ENCODE measurements at places on chromosomes 3 and 15. TPM values are rescaled to one million over a fixed set of nuclear protein-coding genes. Genes with fewer than 3 reads are reported as not detected.
A peak's percentile ranks its signal among the peaks of the same experiment; 100 is the strongest.

- DNase-seq, result no peak
Observed at GRCh38 chr3:21331857-21332256, 419.2 kb downstream of the ZNF385D start.

DNA sequence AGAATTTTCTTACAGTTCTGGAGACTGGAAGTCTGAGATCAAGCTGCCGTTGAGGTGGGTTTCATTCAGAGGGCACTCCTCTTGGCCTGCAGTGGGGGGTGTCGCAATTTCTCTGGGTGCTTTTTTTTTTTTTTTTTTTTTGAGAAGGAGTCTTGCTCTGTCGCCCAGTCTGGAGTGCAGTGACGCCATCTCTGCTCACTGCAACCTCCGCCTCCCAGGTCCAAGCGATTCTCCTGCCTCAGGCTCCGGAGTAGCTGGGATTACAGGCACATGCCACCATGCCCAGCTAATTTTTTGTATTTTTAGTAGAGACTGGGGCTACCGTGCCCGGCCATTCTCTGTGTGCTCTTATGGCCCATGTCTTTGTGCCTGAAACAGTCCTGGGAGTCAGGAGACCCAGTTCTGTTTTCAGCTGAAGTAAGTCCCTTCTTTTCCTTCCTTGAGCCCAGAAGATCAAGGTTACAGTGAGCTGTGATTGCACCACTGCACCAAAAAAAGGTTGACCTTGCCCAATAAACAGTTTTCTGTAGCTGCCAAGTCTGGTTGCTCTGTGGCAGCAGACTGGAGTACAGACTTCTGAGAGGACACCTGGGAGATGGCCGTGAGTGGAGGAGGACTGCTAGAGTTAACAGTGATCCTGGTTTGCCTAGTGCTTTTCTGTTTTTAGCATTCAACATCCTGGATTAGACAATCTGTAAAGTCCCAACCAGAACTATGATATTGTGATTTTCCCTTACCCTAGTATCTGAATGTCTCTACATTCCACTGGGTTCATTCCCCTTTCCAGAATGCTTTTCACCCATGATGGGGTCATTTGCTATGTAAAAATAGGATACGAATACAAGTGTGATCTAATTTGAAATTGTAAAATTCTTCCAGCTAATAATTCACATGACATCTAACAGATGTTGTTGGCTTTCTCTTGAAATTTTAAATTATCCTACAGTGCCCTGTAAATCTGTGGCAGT lies 76.6 kb upstream of the RNF7 start:
- no peak for DNase-seq

DNA sequence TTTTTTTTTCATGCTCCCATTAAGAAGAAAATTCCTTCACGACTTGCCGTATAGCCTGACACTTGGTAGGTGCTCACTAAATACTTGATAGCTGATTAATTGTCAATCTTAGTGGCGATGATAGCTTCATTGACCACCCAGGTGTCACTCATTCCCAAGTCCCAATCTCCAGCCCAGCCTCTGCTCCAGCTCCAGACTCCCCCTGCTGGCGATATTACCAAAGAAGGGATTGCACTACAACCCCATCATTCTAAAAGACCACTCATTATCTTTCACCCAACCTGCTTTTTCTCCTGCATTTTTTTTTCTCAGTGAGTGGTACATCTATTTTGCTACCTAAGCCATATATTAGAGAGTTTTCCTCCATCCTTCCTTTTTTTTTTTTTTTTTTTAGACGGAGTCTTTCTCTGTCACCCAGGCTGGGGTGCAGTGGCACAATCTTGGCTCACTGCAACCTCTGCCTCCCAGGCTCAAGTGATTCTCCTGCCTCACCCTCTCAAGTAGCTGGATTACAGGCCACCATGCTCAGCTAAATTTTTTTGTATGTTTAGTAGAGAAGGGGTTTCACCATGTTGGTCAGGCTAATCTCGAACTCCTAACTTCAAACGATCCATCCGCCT lies 19.5 kb upstream of the COMMD2 start:
- DNase-seq, result no peak

GRCh38 chr15:66422347-66422746 lies 35.6 kb downstream of the MAP2K1 start:
- no peak for DNase-seq

DNA sequence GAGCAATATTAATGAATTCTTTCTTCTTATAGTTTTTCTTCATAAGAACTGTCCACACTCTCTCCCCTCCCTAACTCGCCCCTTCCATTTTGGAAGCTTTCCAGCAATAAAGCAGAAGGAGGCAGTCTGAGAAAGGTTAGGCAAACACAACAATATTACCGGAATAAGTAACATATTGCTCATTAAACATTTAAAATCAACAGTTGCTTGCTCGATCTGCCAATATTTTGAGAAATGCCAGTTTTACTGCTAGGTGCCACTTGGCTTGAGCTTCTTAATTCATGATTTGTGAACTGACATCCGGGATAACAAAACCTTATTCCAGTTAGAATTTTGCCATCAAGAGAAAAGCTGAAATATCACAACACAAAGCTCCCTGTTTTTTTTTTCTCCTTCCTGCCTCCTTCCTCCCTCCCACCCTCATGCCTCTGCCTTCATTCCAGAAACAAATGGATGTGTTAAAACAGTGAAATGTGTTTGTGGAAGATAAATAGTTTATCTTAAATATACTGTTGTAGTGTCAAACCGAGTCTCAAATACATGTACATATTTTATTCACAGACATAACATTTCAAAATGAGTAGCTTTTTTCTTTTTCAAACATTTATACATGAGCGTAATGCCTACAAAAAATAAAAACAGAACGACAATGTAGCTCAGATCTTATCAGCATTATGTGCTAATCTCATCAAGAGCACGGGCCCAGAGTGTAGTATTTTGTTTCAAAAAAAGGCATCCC lies 253.7 kb downstream of the GAP43 start:
- peak; percentile 5 for DNase-seq

DNA sequence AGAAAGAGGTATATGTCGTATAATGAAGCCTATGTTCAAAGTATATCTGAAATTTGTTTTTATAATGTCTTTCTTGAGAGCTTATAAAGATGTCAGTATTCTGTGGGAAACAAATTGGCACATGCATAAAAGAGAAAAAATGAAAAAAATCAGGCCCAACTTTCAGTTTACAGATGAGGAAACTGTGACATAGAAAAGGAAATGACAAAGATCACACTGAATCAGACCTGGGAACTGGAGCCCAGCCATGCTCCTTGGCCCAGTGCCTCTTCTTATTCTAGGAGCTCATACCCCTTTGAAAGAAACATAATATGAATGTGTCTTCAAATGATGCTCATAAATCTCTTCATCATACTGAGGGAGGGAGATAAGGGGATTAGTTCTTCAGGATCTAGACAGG lies 48.4 kb downstream of the TMEM44 start:
- DNase-seq, result no peak

GRCh38 chr15:57382215-57382614 lies 5.9 kb downstream of the CGNL1 start:
- DNase-seq, result no peak

DNA sequence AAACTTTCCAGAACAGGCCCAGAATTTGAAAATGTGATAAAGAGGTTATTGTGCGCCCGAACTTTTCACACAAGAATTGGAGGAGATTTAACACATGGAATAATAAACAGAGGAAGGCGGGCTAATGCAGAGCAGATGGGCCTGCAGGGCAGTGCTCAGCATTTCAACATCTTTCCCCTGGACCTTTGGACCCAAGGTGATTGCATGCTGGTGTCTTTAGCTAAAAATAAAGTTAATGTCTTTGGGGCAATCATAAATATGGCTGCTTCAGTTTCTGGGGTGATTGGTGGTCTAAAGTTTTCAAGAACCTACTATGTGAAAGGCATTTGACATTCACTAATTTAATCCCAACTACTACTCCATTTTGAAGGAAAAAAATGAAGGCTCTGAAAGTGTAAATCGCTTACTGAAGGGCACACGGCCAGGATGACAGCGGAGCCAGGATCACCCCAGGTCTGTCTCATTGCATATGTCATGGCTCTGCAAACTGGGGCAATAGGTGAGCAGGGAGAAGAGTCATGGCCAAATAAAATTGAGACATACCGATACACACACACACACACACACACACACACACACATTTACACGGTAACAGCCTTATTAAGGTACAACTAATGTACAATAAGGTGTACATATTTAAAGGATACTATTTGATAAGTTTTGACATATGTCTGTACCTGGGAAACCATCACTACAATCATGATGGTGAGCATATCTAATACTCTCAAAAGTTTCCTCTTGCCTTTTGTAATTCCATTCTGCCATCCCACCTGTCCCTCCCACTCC lies 243.1 kb upstream of the LRRFIP2 start:
- DNase-seq, result no peak

- no peak for DNase-seq
Observed at GRCh38 chr3:154614601-154615000, 184.6 kb upstream of the GPR149 start.

GRCh38 chr3:14508966-14509795 lies 31.0 kb downstream of the GRIP2 start:
- DNase-seq, result no peak

DNA sequence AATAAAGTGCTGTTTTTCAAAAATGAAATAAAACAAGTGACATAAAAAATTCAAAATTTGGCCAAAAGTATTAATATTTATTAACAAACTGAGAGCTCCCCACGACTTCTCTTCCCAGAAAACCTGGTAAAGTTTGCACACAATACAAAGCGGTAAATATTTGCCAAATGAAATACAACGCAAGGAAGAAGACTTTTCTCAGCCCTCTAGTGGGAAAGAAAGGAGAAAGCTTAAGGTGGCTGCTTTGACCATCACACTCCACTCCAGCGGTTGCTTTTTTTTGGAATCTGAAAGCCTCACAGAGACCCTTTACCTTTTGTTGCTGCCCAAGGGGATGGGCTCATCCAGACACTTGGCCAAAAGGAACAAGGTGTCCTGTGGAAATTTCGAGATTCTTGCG lies 1.1 kb upstream of the GK5 start:
- DNase-seq, result no peak

GRCh38 chr15:85993116-85993515 lies 86.6 kb upstream of the AGBL1 start:
- no peak for DNase-seq

DNA sequence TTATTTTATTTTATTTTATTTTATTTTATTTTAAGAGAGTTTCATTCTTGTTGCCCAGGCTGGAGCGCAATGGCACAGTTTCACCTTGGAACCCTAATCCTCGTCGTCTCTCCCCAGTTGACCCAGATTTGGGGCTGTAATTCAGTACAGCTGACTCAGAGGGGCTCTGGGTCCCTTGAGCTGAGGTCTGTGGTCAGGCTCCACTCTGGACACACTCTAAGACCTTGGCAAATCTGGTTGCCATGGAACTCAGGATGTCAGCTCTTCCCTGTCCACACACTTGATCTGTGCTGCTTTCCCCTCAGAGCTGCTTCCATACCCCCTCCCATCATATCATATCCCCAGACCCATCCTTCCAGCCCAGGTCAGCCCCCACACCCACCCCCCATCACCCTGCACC lies 675 bp upstream of the CYP11A1 start:
- no peak for DNase-seq

- DNase-seq, result no peak
Observed at GRCh38 chr3:195164573-195165264, 106.2 kb downstream of the XXYLT1 start.

DNA sequence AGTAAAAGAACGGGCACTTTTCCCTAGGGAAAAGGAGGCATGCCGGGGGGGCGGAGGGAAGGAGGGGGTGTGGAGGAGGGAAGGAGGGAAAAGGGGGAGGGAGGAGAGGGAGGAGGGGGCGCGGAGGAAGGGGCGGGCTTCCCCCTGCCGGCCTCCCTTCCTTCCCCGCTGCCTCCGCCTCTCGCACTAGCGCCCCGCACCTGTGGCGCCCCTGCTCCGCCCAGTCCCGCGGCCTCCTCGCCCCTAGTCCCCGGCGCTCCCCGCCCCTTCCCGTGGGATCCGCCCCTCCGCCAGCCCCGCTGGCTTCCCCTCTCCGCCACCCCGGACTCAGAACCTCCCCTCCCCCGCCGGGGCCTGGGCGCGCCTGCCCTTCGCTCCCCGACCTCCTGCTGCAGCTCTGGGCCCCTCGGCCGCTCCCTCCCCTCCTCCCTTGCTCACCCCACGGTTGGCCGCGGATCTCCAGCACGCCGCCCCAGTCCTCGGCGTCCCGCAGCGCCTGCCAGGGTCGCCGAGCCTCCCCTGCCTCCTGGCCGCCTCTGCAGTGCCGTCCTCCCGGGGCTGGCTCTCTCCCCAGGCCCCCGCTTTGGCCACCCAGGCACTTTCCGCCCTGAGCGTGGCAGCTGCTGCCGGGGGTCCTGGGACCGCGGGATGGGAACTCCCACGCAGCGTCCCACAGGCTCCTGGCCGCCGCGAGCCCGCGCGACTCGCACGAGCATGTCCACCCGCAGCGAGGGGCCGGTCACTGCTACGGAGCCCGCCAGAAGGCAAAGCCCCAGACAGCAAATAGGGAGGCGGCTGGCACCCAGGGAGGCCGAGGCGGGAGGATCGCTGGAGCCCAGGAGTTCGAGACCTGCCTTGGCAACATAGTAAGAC lies 147.4 kb downstream of the TJP1 start:
- peak; percentile 8 for DNase-seq

- DNase-seq, result no peak
Observed at GRCh38 chr3:179825527-179826246, 172.8 kb downstream of the USP13 start.

- no peak for DNase-seq
Observed at GRCh38 chr3:146542978-146543377, 1.4 kb downstream of the PLSCR1 start.

DNA sequence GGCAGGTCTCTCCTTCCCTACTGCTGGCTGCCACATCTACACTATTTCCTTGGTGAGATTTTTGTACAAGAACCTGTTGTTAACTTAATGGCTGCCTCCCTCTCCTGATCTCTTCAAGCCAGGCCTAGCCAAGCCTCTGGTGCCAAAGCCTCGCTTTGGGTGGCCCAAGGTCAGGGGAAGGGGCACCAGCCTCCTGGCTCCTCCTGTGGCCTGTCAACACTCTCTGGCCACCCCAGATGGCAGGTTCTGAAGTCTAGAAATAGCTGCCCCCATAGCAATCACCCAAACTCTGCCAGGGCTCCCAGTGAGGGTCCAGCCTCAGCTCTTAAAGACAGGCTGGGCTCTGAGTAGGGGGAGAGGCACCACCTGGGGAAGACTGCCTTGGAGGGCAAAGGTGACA lies 5.0 kb downstream of the IFRD2 start:
- DNase-seq, result no peak

Gene CSTA
- 12.4 TPM for polyA plus RNA-seq

Gene MNS1
- 2.0 TPM for polyA plus RNA-seq

Gene ZNF80
- polyA plus RNA-seq, result 0.04 TPM
